ENCODE measurements at places on chromosomes 5 and 9.

GRCh38 chr9:131302244-131303075 is 12.9 kb downstream of the PLPP7 start:
- DNase-seq = no peak

DNA sequence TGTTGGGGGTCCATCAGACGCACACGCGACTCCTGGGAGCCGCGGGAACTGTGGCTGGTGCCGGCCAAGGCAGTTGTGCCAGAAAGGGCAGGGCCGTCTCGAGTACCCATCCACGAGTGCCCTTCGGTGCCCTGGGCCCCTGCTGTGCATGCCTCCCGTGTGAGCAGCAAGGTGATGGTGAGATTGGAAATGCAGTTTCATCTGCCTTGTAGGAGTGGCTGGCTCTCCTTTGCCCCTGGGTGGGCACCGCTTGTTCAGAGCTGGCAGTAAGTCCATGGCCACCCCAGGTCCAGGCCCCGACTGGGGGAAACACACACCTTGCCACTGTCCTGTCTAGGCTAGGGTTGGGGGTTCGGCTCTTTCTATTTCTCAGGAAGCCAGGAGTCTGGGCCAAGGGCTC is 5.7 kb downstream of the NKD2 start:
- DNase-seq = no peak

GRCh38 chr9:100669968-100670367 is 92.1 kb downstream of the CAVIN4 start:
- no peak for DNase-seq

- no peak for DNase-seq
These were observed 120.7 kb downstream of the PAPPA start for GRCh38 chr9:116274293-116274692.

- DNase-seq = no peak
These were observed 6.7 kb downstream of the KIF2A start for GRCh38 chr5:62312674-62313073.

GRCh38 chr5:138629392-138629791 is 54.2 kb upstream of the HSPA9 start:
- DNase-seq = no peak

GRCh38 chr5:54470128-54470527 is 14.6 kb downstream of the HSPB3 start:
- DNase-seq = no peak

GRCh38 chr5:27962198-27962597 is 923.8 kb upstream of the CDH9 start:
- no peak for DNase-seq

DNA sequence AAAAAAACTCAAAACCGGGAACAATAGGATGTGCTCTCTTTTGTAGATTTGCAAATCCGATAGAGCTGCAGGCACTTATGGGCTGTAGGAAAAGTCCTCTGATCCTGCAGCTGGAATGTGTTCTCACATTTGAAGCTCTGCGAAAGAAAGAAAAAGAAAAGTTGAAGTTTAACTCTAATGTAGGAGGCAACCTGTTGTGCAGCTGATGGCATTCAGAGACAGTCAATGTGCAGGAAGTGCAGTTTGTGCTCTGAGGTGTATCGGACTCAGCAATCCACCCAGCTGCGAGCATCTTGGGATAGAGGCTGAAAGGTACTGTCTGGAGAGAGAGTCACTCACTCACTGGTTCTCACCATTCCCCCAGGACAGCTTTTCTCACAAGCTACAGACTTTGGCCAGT is 339.2 kb downstream of the AGTPBP1 start:
- DNase-seq = no peak

GRCh38 chr9:87147839-87148238 is 200.5 kb upstream of the GAS1 start:
- DNase-seq = no peak

GRCh38 chr5:10297646-10298204 is 10.0 kb downstream of the CMBL start:
- no peak for DNase-seq

- no peak for DNase-seq
These were observed 127.1 kb downstream of the BNC2 start for GRCh38 chr9:16743375-16743774.

DNA sequence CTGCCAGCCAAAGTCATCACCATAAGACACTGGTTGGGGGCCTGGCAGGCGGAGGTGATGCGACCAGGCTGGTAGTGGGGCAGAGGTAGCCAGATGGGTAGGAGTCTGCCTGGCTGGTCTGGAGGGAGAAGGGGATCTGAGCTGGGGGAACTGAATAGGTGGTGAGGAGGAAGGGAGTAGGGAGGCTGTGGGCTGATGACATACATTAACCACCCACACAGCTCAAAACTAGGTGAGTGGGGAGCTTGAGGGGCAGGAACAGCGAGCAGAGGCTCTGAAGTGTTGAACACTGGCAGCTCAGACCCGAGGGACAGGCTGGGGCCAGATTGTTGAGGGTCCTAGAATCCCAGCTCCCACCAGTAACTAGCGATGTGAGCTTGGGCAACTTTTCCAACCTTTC is 81.0 kb downstream of the DAB2IP start:
- no peak for DNase-seq
